IPS DF 19.7 (cell line): ENCODE measurements at places on chromosomes 13 and 19.
A peak's percentile ranks its signal among the peaks of the same experiment; 100 is the strongest.

DNA sequence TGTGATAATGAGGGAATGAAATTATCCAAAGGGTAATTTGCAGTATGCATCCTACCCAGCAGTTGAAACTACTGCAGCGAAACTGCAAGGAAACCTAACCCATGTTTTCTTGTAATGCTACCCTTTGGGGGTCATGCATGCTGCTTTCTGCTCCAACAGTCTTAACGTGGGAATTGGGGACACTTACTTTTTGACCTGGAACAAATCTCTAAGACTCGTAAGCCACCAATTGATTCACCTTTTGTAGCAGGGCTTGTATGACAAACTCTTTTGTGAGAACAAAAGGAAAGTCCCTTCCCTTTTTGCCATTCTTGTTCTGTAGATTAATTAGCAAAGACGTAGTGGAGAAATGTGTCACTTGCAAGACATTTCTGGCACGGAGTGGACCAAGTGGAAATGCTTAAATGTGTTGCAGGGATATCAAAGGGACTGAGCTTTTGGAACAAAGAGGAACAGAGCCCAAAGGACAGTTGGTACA is 27.4 kb downstream of the LRCH1 start:
- DNase-seq, result no peak

DNA sequence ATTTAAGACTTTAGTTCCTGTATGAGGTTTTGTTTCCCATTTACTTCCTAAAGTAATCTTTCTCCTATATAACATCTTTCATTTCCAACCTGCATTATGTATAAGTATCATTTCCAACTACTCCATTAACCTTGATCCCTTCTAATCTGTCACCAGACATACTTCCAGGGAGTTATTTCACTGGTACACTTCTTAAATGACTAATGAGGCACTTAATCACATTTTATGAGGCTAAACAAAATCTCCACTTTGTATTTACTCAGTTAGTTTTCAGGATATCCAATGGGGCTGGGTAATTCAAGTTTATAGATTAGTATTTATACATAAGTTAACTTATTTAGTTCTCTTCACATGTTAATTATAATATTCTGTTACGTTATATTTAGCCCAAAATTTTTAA is 634.7 kb downstream of the PCDH17 start:
- no peak for DNase-seq

DNA sequence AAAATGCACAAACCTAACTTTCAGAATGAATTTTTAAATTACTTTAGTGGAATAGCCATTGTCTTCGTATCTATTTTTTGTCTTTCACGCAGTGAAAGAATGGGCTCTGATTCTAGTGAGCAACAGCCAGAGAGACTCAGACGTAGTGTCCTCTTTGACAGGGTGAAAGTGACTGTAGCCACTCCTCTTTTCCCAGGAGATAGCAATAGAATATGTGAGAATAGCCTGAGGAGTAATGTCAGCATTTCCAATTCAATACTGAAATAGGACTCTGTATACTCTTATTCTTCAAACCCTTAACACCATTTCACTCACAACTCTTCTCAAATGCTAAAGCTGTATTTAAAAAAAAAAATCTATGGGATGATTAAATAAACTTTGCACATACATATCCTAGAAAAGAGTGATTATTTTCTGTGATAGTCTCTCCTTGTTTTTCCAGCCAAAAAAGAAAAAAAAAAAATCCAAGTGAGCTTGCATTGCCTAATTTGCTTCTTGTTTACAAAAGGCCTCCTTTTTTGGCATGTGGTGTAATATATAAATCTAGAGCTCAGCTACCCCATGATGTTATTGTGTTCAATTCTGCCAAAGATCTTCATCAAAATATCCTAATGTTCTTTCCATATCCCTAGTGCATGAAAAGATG is 626.1 kb upstream of the SLITRK6 start:
- DNase-seq, result no peak

DNA sequence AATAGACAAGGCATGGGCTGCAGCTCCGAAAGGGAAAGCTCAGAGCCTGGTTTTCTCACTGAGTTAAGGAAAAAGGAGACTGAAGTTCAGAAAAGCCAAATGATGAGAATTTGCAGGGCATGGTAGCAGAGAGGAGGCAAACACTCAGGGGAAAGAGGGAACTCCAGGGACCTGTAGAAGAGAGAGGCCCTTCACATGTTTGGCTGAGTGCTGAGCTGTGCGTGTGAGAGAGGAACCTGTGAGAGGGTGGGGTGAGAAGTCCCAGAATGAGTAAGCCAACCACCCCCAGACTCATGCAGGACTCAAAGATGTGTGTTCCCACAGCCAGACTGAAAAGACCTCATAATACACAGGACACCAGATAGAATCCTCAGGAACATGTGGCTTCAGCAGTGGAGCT is 2.8 kb upstream of the CRYL1 start:
- DNase-seq, result no peak

DNA sequence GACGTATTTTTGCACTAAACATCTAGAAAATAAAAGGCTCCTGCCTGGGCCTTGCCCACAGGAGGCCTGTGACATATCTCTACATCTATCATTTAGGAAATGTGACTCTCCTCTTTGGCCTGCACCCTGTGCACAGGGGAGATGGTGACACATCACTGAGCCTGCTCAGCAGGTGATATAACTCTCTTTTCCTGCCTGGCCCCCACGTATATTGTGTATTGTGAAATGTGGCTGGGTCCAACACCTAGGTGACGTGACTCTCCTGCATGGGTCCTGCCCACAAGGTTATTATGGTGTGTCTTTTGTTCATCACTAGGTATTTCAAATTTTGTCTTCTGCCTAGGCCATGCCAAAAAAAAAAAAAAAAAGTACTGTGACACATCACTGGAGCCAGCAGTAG is 61.4 kb upstream of the ZNF724 start:
- DNase-seq, result no peak

GRCh38 chr13:34847766-34848165 is 94.3 kb upstream of the NBEA start:
- no peak for DNase-seq

DNA sequence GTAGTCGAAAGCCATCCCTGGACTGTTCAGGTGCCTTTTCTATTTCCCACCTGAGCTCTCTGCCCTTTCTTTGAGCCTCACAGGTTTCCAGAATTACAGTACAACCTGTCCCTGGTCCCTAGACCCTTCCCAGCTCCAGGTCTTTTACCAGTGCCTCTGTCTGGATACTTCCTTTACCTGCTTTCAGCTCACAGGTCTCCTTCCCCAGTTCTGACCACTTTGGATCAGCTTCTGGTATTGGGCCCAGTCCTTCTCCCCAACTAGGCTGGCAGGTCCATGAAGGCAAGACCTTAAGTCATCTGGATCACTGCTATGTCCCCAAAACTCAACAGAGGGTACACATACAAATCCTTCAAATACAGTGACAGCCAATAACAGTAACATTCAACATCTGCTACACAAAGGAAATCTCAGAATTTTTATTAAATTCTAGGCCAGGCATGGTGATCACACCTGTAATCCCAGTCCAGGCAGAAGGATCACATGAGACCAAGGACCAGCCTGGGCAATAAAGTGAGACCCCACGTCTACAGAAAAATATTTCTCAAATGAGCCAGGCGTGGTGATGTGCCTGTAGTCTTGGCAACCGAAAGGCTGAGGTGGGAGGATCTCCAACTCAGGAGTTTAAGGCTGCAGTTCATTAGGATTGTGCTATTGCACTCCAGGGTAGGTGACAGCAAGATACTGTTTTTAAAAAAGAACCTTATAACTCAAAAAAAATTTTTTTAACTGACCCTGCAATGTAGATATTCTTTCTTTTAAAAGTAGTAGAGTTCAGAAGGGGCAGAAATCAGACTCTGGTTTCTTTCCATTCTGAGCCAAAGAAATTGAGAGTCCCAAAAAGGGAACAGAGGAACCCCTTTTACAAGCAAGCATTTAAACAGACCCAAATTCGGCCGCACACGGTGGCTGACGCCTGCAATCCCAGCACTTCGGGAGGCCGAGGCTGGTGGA is 1.3 kb downstream of the RPS16 start:
- no peak for DNase-seq

- no peak for DNase-seq
These were observed 1.4 kb upstream of the ZNF414 start for GRCh38 chr19:8515317-8515716.

DNA sequence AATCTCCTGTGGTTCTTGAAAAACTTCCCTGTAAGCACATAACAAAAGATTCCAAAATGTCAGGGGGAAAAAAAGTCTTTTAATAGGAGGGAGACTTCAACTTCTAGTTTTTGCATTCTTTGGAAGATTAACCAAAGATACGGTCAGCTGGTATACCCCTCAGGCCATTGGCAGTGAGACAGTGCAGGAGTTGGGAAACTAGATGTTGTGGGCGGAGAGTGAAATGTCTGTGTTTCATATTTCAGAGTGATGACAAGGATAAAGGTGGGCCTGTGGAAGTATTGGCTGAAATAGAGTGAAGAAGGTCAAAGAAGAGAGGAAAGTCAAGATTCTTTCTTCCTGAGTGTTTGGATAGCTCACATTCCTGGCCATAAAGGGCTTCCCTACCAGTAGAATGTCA is 40.8 kb downstream of the CYP2B6 start:
- no peak for DNase-seq

GRCh38 chr13:81394640-81395039 is 1053.7 kb upstream of the SPRY2 start:
- no peak for DNase-seq

GRCh38 chr13:104196611-104197010 is 1130.4 kb upstream of the SLC10A2 start:
- no peak for DNase-seq

GRCh38 chr19:541699-542098 is 2.2 kb upstream of the GZMM start:
- no peak for DNase-seq

- DNase-seq, result no peak
These were observed 8.9 kb downstream of the ACTN4 start for GRCh38 chr19:38656171-38656981.

GRCh38 chr19:39413272-39413910 is 922 bp downstream of the PLEKHG2 start:
- no peak for DNase-seq

- DNase-seq, result no peak
These were observed 86.7 kb downstream of the ZAR1L start for GRCh38 chr13:32228330-32229041.

DNA sequence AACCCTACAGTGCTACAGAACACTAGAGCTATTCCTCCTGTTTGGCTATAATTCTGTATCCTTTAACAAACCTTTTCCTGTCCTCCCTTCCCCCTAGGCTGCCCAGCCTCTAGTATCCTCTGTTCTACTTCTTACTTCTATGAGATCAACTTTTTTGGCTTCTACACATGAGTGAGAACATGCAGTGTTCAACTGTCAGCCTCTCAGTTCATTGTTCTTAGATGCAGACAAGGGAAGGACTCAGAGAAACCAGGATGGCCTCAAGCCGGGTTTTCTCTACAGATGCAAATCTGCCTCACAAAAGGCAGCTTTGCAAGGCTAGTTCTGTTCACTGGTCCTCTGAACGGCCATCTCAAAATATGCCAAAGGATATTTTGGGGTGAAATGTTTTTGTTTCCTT is 18.4 kb downstream of the AMER2 start:
- DNase-seq, result no peak

DNA sequence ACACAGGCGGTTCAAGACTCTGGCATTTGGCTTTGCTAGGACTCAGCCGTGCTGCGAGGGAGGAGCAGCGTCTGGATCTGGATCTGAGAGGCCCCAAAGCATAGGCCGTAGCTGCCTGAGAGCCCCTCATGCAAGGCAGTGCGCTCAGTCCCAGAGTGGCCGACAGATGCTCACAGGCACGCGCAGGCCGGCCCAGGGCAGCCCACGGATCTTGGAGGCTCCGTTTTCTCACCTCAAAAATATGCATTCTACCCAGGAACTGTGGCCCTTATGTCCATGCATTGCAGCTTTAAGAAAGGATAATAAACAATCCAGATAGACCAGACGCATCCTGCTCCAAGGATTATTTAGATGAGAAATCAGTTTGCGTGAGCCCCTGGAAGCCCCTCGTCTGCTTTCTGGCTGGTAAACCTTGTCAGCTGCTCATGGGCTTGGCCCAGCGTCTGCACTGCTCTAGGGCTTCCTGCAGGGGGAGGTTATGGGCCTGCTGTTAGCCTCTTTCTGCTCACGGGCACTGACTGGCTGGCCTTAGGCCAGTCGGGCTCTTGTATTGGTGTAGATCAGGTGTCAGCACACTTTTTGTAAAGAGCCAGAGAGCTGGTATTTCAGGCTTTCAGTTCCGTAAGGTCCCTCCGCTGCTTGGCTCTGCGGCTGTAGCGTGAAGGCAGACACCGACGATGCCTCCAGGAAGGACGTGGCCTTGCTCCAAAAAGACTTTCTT is 24.2 kb downstream of the TEX29 start:
- DNase-seq, result peak; percentile 85

DNA sequence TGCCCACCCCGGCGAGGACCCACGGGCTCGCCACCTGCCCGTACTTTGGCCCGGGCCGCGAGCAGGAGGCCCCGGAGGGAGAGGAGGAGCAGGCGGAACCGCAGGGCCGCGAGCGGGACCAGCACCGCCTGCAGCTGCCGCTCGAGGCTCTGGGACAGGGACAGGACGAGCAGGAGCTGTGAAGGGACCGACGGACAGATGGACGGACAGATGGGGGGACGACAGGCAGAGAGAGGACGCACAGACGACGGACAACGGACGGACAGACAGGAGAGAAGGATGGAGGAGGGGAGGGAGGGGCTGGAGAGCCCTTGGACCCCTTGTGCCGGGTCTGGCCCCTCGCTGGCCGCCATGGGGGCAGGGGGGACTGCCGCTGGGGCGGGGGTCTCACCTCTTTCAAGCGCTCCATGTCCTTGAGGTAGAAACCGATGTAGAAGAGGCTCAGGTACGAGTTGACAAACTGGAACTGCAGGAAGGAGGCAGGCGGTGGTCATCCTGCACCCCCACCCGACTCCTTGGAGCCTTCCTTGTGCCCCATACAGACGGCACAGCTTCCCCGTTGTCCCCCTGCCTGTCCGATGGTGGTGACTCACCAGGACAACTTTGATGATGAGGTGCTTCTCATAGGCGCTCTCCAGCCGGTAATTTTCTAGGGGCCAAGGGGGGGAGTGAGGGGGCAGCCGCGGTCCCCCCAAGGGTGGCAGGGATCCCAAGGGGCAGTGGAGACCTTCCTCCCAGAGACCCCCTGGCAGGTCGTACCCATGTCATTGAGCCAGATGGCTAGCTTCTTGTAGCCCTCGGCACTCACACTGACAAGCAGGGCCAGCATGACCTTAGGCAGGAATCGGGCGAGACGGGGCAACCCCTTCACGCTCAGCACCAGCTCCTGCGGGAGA is 5.0 kb downstream of the ANO8 start:
- DNase-seq, result no peak
